ENCODE measurements at places on chromosomes 12 and 14.

- DNase-seq: no peak
Measured at GRCh38 chr12:2582631-2583030, 212.1 kb upstream of the FKBP4 start.

DNA sequence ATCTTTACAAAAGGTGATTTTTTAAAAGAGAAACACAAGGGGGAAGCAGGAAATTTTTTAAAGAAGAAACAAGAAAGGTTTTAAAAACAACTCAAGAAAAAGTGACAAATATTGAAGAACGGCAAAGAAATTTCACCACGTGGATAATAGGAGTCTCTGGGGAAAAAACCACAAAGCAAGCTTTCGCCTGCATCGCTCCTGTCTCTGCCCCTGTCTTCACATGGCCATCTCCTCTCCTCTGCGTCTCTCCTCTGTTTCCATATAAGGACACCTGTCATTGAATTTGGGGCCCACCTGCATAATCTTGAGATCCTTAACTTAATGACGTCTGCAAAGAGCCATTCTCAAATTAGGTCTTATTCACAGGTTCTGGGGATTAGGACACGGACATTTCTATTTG lies 175.8 kb downstream of the ETV6 start:
- DNase-seq: no peak

DNA sequence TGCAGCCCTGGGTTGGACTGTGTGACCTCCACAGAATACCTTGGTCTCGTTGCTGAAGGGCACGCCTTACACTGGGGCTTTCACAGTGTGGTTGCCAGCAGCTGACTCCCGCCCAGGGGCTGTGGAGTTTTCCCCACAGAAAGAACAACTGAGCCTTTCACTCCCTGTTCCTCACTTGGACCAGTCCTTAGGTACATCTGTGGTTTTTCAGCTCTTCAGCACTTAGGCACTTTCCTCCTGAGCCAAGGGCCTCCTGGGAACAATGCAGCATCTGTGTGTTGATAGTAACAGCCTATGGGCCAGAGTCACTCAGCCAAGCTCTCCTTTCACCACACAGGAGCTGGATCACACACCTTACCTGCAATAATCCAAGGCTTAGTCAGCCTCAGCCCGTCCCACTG lies 25.0 kb downstream of the ERP27 start:
- no peak for DNase-seq

DNA sequence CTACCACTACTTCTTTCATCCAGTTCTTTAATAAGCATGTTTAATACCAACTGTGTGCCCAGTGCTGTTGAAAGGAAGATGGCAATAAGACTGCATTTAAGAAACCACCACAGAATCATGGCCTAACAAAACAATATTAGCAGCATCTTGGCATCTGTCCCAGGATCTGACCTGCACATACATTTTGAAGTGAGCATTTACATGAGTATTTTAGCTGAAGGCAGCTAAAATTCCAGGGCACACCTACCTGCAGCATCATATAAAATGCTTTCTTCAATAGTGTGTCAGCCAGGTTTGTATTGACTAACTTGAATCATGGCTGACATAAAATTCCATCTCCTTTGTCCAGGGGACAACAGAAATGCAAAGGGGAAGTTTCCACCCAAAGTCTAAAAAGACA lies 65.0 kb upstream of the ARHGAP5 start:
- DNase-seq: no peak

DNA sequence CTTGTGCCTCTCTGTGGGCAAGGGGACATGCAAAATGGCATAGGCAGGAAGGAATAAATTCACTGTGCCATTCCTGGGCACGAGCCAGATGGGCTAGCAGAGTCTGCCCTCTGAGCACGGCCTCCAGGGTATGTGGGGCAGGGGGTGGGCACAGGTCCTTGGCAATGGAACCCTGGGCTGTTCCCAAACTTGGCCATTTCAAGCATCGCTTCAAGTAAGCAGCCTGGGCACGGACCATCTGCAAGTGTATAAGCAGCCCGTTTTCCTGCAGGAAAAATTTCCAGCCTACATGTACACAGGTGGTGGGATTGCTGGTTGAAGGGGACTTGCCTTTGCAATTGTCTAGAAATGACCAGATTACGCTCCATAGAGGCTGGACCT lies 40.3 kb downstream of the CCDC85C start:
- DNase-seq: no peak
